ENCODE measurements at places on chromosomes 5 and 9. TPM values are rescaled to one million over a fixed set of nuclear protein-coding genes. Genes with fewer than 3 reads are reported as not detected.

Gene SOHLH1
- total RNA-seq, result not detected

Gene FOXD4
- total RNA-seq, result 0.27 TPM

Gene TCF7
- total RNA-seq, result 1.1 TPM

Gene SLC46A2
- total RNA-seq, result not detected

Gene CCDC183
- total RNA-seq, result not detected

Gene KCNV2
- not detected for total RNA-seq

Gene MYOT
- total RNA-seq, result not detected

Gene OLFML2A
- 1.7 TPM for total RNA-seq

Gene LCN1
- not detected for total RNA-seq

Gene MLANA
- not detected for total RNA-seq

Gene CDK7
- total RNA-seq, result 50.8 TPM

Gene MSMP
- total RNA-seq, result not detected

Gene IFNA14
- total RNA-seq, result not detected

Gene TMEM252
- total RNA-seq, result not detected

Gene NTRK2
- total RNA-seq, result 3.3 TPM

Gene IRX2
- total RNA-seq, result 0.90 TPM

Gene TTC33
- total RNA-seq, result 15.9 TPM

Gene IFNA17
- total RNA-seq, result not detected

Gene RANBP3L
- not detected for total RNA-seq

Gene ATP6V1G1
- 88.2 TPM for total RNA-seq

Gene ANKRD18B
- total RNA-seq, result not detected

Gene STKLD1
- total RNA-seq, result 0.33 TPM

Gene INSL6
- total RNA-seq, result not detected

Gene ANKRD18A
- 0.09 TPM for total RNA-seq

Gene LMX1B
- total RNA-seq, result not detected

Gene TNFSF15
- 2.4 TPM for total RNA-seq

Gene IFNK
- total RNA-seq, result not detected

Gene BSPRY
- not detected for total RNA-seq

Gene NDUFAF2
- 24.2 TPM for total RNA-seq

Gene CPLANE1
- total RNA-seq, result 37.4 TPM

Gene TMEM171
- 0.90 TPM for total RNA-seq

Gene HIGD2A
- 23.2 TPM for total RNA-seq

Gene ACTBL2
- not detected for total RNA-seq

Gene ANKRD55
- not detected for total RNA-seq

Gene ACSL6
- not detected for total RNA-seq

Gene ENTPD2
- not detected for total RNA-seq

Gene RNF44
- 3.1 TPM for total RNA-seq

Gene WNT8A
- total RNA-seq, result not detected

Gene CXXC5
- total RNA-seq, result 75.9 TPM

Gene F12
- 1.4 TPM for total RNA-seq

Gene SMIM33
- total RNA-seq, result not detected

All from fibroblast of the aortic adventitia (primary cell).